ENCODE measurements at places on chromosomes 2 and 18. TPM values are rescaled to one million over a fixed set of nuclear protein-coding genes. Genes with fewer than 3 reads are reported as not detected.

AQP12A gene
- not detected for total RNA-seq

LIPG gene
- 17.2 TPM for total RNA-seq

DNA sequence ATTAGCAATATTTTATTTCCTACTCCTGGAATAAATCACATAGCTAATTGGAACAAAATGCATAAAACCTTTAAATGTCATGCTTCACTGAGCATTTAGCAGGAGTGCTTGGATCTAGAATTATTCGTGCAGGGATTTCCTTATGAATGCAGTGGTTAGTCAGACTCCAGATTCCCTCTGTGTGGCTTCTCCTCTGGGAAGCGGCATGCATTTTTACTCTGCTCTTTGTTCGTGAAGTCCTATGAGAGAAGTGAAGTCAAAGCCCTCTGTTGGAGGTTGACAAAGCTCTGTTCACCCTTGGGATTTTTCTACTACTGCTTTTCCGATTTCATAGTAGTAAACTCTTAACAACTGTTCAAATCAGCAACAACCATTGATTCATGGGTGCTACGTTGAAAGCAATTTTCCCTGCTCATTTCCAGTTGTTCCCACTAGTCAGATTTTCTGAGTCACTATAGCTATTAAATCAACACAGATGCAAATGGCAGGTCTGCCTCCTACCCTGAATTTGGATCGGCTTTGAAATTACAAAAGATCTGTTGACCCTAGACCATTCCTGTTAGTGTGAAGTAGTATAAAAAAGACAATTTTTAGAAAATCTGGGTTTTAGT is 461.7 kb downstream of the STK39 start:
- DNase-seq: peak; percentile 27

DNA sequence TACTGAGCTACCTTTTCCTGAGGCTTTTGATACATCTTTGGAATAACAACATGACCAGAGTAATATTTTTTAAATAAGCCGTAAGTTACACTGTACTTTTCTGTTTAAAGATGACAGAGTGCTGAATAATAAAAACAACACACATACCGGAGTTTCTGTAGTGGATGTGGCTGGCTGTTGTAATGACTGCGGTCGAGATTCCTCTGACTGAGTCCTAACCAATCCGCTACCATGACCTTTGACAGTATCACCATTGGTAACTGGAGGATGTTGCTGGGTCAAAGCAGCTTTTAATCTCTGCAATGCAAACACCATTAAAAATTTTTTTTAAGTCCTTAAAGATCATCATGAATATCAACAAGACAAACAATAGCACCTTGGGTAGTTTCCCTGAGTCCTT is 70.7 kb downstream of the ATF2 start:
- DNase-seq: no peak

DNA sequence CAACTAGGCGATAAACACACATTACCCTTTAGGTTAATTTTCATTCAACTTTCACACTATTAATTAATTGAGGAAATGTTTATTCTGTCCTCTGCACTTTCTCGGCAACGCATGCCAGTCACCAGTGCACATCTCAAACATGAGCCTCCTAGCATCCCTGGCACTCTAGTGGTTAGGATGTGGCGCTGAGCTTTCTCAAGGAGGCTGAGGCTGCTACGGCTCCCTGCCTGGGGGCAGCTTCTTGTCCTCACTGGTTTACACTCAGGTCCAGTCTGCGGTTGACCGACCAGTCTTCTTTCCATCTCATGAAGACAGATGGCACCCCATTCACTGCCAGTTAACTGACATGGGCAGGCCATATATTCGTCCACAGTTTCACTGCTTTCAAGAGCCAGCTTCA is 463.4 kb downstream of the EIPR1 start:
- DNase-seq: no peak
